Activated naive CD8-positive, alpha-beta T cell treated with anti-CD3 and anti-CD28 coated beads, Interleukin-2, amount 50 U/mL, for 24 hours (primary cell): ENCODE measurements at places on chromosomes 3 and 15.

GRCh38 chr3:11944052-11944673 lies 60.0 kb upstream of the SYN2 start:
- no peak for DNase-seq

- DNase-seq, result no peak
Observed at GRCh38 chr3:134511500-134511899, 25.6 kb downstream of the CEP63 start.

GRCh38 chr3:19547665-19548464 lies 386.2 kb downstream of the EFHB start:
- no peak for DNase-seq

DNA sequence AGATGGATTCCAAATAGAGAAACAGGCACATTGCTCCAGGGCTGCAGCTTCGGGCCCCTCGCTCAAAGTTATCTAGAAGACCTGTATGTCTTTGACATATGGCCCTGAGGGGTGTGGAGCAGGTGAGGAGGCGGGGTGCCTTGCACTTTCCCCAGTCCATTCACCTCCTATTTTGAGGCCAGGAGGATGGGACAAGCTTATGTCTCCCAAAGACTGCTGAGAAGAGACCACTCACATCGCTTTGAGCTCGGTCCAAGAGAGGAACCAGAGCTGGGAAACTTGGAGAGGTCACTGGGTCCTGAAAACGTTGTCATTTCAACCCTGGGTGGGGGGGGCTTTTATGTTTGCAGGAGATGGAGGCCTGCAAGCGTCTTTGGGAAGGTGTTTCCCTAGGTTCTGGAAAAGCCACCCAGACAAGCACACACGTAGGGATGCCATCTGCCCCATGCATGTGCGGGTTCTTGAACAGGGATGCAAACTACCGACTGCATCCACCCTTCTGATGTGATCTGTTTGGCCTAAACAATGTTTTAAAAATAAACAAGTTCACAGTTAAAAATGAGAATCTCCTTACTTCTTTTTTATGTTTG lies 33.7 kb upstream of the SYNM start:
- DNase-seq, result no peak

DNA sequence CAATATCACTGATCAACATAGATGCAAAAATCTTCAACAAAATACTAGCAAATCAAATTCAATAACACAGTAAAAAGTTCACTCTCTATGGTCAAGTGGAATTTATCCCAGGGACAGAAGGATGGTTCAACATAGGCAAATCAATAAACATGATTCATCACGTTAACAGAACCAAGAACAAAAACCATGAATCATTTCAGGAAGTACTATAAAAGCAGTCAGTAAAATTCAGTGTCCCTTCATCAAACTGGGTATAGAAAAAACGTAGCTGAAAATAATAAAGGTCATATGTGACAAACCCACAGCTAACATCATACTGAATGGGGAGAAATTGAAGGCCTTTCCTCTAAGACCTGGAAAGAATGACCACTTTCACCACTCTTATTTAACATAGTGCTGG lies 172.1 kb downstream of the POLR2M start:
- DNase-seq, result no peak

DNA sequence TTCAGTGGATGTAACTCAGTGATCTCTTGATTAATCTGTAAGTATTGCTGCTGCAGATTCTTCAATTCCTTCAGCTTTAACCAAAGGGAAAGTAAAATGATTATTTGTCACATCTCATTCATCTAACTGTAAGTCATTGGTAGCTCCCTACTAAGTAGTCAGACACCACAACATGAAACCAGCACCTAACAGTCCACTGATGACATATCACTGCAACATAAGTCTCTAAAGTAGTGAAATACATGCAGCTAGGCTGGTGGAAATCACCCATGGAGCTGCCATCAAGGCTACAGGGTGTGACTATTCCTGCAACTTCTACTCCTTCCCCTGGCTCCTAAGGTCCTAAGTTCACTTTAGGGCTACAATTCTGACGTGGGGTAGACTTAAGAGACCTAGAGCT lies 21.1 kb upstream of the HCLS1 start:
- DNase-seq, result no peak

GRCh38 chr3:181174676-181175233 lies 185.2 kb upstream of the DNAJC19 start:
- DNase-seq, result no peak

- no peak for DNase-seq
Observed at GRCh38 chr3:78086150-78086549, 1046.3 kb downstream of the ROBO2 start.

- DNase-seq, result no peak
Observed at GRCh38 chr3:186869253-186870100, 27.0 kb downstream of the ADIPOQ start.

GRCh38 chr3:53196575-53197407 lies 35.8 kb downstream of the PRKCD start:
- peak; percentile 45 for DNase-seq
